H1 (cell line): ENCODE measurements at places on chromosomes 5 and 9. TPM values are rescaled to one million over a fixed set of nuclear protein-coding genes. Genes with fewer than 3 reads are reported as not detected.

BTNL3 gene
- polyA plus RNA-seq, result not detected in 2 replicates

SLC36A3 gene
- polyA plus RNA-seq, result not detected in 2 replicates

SLC6A19 gene
- polyA plus RNA-seq, result 0.02 and 0.03 TPM in 2 replicates

SLC30A5 gene
- 28.5 and 31.0 TPM in 2 replicates for polyA plus RNA-seq

SPATA31A6 gene
- polyA plus RNA-seq, result 0.11 and 0.20 TPM in 2 replicates

SARDH gene
- polyA plus RNA-seq, result 6.4 and 13.1 TPM in 2 replicates

ZDHHC11B gene
- 0.29 and 0.57 TPM in 2 replicates for polyA plus RNA-seq

SMIM15 gene
- 15.5 and 17.6 TPM in 2 replicates for polyA plus RNA-seq

FOXD4L5 gene
- polyA plus RNA-seq, result not detected in 2 replicates

DNA sequence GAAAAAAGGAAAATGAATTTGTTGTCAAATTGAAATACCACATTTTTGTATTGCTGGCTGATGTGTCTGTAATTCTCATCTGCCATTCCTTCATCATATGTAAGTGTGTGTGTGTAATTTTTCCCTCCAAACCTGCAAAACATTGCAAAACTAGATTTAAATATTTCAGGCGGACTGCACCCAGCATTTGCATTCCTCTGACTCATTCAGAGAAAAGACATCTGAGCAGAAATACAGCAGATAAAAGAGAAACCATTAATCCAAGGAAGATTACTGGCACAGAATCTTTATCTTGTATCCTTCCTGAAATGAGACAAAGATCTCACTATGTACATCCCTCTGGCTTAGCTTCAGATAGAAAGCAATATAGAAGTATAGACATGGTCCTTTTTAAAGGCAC, 275.3 kb downstream of the TMEM38B start:
- no peak overlapping the region for H3K4me3 ChIP-seq
- no peaks in the 10 kb centered on the region for H3K36me3 ChIP-seq
- peaks cover 10% of the 10 kb centered on the region; the same call in 1 of the 2 replicates for H3K27me3 ChIP-seq
- no peak for DNase-seq

DNA sequence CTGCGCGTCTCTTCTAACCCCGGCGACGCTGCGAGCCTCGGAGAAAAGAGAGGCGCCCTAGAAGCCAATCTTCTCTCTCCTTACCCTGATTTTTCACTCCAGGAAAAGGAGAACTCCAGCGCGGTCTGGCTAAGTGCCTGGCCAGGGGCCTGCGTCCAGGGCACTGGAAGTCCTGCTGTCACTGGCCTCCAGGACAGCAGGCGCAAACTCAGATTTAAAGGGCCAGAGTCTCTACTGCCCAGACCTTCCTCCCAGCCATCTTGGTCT, 553 bp upstream of the FOXB2 start:
- no peak overlapping the region for H3K27ac ChIP-seq
- H3K36me3 ChIP-seq, result no peaks in the 10 kb centered on the region
- DNase-seq, result no peak
- peak overlapping the region; percentile 65 for H3K4me3 ChIP-seq

DNA sequence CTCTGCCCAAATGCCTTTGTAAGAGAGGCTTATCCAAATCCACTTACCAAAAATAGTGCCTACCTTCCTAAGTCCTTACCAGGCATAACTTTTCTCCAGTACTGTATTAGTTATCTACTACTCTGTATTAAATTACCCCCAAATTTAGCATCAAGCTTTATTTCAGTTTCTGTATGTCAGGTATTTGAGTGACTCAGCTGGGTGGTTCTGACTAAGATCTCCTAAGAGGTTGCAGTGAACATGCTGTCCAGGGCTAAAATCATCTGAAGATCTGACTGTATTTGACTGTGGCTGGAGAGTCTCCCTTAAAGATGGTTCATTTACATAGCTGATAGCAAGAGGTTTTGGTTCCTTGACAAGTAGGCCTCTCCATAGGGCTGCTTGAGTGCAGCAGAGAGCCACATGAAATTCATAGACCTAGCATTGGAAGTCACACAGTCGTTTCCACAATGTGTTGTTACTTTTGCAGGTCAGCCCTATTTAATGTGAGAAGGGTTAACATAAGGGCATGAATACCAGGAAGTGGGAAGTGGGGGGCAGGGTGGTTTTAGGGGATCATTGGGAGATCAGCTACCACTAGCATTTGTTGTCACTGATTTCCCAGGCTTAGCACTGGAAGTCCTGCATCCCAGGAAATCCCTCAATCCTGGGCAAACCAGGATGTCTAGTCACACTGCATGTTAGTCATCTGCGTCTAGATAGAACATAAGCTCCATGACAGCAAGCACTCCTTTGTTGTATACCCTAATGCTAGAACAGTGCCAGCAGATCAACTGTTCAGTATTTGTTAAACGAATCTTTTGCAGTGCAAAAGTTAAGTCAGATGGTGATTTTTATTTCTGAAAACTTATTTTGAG, 2.0 kb upstream of the ZNF622 start:
- H3K36me3 ChIP-seq, result peaks cover 10% of the 10 kb centered on the region
- H3K4me1 ChIP-seq, result no peaks in the 10 kb centered on the region; the same call in 1 of the 2 replicates
- no peaks in the 10 kb centered on the region for H3K27me3 ChIP-seq
- H3K4me3 ChIP-seq, result no peak overlapping the region

GRCh38 chr5:30195036-30195435, 998.5 kb upstream of the CDH6 start:
- H3K4me1 ChIP-seq, result no peaks in the 10 kb centered on the region
- no peaks in the 10 kb centered on the region for H3K27me3 ChIP-seq
- no peaks in the 10 kb centered on the region for H3K36me3 ChIP-seq
- H3K4me3 ChIP-seq, result no peak overlapping the region
- H3K27ac ChIP-seq, result no peak overlapping the region
- no peak for DNase-seq

DNA sequence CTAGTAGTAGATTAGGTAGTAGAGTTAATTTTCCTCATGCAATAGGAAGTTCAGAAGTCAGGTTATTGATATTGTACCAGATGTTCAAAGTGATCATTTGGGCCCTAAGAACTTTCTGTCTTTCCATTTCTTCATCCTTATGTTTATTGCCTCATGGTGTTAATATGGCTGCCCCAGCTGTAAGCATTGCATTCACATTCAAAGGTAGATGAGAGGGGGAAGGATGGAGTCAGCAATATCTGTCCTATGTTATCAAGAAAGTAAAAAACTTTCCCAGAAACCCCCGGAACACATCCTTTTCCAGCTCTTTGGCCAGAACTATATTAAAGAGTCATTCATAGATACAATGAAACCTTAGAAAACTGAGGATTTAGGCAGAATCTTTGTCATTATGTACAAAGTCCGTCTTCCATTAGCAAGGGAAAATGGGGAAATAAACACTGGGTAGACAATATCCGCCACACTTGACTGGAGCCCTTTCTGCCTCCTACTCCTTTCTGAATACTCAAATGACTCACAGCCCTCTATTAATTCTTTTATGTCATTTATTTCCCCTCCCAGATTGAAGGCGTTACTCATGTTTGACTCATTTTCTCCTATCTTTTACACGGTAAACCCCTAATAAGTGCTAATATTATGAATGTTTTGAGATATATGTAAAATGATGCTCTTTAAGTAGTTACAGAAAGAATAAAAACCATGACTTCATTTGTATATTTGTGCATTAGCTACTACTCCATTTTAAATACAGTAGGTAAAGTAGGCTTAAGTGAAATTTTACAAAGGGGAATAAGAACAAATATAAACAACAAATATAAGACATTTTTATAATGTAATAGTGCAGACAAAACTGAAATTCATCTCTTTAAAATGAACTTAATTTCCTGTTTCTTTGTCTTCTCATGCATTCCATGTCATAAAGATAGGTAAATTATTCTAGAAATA, 127.6 kb downstream of the SLF1 start:
- H3K36me3 ChIP-seq, result no peaks in the 10 kb centered on the region
- H3K27me3 ChIP-seq, result no peaks in the 10 kb centered on the region
- H3K27ac ChIP-seq, result no peak overlapping the region
- no peaks in the 10 kb centered on the region for H3K4me1 ChIP-seq

GRCh38 chr9:107975426-107976010, 485.9 kb upstream of the KLF4 start:
- no peaks in the 10 kb centered on the region for H3K36me3 ChIP-seq
- H3K27me3 ChIP-seq, result no peaks in the 10 kb centered on the region
- no peak for DNase-seq
- H3K4me1 ChIP-seq, result no peaks in the 10 kb centered on the region
- H3K4me3 ChIP-seq, result no peak overlapping the region

DNA sequence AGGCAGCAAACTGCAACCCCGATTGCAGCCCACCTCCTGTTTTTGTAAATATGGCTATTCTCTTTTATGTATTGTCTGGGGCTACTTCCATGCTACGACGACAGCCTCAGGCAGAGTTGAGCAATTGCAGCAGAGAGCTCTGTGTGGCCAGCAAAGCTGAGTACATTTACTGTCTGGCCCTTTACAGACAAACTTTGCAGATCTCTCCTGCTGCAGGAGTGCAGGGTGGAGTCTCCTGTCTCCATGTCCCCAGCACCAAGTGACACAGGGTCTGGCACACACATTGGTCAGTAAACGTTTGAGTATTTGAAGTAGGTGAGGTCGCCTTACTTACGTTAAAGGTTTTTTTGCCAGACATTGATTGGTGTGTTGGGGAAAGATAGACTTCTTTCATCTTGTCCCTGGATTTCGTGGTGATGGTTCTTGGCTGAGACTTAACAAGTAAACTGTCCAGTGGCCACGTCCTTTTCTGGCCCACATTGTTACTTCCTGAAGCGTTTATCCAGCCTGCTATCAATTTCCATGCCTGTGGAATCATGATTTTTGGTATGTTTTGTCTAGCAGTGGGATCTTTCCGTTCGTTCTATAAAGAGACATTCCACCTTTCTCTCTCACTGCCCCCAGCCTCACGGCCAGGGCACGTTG, 27.2 kb downstream of the PRRC2B start:
- H3K27ac ChIP-seq, result peak overlapping the region; percentile 7; the same call in 1 of the 2 replicates
- peaks cover 50% of the 10 kb centered on the region for H3K4me1 ChIP-seq
- no peak for DNase-seq
- no peaks in the 10 kb centered on the region for H3K27me3 ChIP-seq
- no peak overlapping the region for H3K4me3 ChIP-seq
- no peaks in the 10 kb centered on the region for H3K36me3 ChIP-seq

- no peak overlapping the region for H3K4me3 ChIP-seq
- no peak for DNase-seq
- no peak overlapping the region for H3K27ac ChIP-seq
- no peaks in the 10 kb centered on the region for H3K36me3 ChIP-seq
Measured at GRCh38 chr5:78930721-78931120, 54.4 kb downstream of the ARSB start.

DNA sequence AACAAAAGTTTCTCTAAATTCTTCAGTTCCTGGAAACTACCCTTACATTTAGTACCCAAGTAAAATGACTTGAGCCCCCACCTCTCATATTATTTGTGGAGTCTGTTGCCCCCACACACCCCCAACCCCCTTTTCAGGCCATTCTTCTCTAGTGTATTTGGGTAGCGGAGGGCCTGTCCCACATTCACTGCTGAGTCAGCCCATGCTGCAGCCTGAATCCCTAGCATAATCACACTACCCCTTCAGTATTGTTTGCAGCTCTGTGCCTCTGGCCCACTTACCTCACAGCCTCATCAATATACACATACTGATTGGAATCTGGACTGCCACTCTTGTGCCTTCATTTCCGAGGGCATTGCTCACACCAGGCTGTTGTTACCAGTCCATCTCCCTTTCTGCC, 26.8 kb downstream of the RGS7BP start:
- H3K4me3 ChIP-seq, result no peak overlapping the region
- no peak for DNase-seq
- no peaks in the 10 kb centered on the region for H3K27me3 ChIP-seq
- H3K27ac ChIP-seq, result no peak overlapping the region
- peaks cover 3% of the 10 kb centered on the region; the same call in 1 of the 2 replicates for H3K4me1 ChIP-seq

DNA sequence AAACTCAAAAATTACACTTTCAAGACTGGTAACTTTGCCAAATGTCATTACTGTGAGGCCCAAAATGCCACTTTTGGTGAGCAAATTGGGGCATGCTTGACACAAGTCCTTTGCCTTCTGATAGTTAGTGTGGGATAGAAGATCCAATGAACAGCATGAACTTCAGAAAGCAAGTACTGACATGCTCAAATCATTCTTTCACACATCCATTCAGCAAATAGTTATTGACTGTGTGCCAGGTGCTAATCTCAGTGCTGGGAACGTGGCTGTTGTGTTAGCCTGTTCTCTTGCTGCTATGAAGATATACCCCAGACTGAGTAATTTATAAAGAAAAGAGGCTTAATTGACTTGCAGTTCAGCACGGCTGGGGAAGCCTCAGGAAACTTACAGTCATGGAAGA, 247.0 kb downstream of the CHSY3 start:
- H3K27me3 ChIP-seq, result no peaks in the 10 kb centered on the region
- H3K4me3 ChIP-seq, result no peak overlapping the region
- no peak for DNase-seq
- H3K4me1 ChIP-seq, result peaks cover under 1% of the 10 kb centered on the region; the same call in 1 of the 2 replicates

- H3K27me3 ChIP-seq, result no peaks in the 10 kb centered on the region
- H3K4me3 ChIP-seq, result no peak overlapping the region
- H3K4me1 ChIP-seq, result no peaks in the 10 kb centered on the region
- H3K27ac ChIP-seq, result no peak overlapping the region
Measured at GRCh38 chr5:2836133-2836532, 84.7 kb upstream of the IRX2 start.

- no peak overlapping the region for H3K4me3 ChIP-seq
Measured at GRCh38 chr9:131296906-131297500, 7.5 kb downstream of the PLPP7 start.

GRCh38 chr9:123389070-123389469, 33.1 kb downstream of the CRB2 start:
- peaks cover 8% of the 10 kb centered on the region for H3K4me1 ChIP-seq
- H3K36me3 ChIP-seq, result no peaks in the 10 kb centered on the region; the same call in 1 of the 2 replicates
- no peak overlapping the region for H3K4me3 ChIP-seq

- H3K36me3 ChIP-seq, result peaks cover 28% of the 10 kb centered on the region
- H3K27ac ChIP-seq, result no peak overlapping the region
- peaks cover 8% of the 10 kb centered on the region for H3K4me1 ChIP-seq
- no peak overlapping the region for H3K4me3 ChIP-seq
- no peak for DNase-seq
- no peaks in the 10 kb centered on the region for H3K27me3 ChIP-seq
Measured at GRCh38 chr9:123069010-123069481, 35.6 kb downstream of the GPR21 start.

- no peaks in the 10 kb centered on the region for H3K36me3 ChIP-seq
- H3K4me3 ChIP-seq, result no peak overlapping the region
- H3K4me1 ChIP-seq, result no peaks in the 10 kb centered on the region
Measured at GRCh38 chr5:39586185-39586584, 161.4 kb upstream of the DAB2 start.

DNA sequence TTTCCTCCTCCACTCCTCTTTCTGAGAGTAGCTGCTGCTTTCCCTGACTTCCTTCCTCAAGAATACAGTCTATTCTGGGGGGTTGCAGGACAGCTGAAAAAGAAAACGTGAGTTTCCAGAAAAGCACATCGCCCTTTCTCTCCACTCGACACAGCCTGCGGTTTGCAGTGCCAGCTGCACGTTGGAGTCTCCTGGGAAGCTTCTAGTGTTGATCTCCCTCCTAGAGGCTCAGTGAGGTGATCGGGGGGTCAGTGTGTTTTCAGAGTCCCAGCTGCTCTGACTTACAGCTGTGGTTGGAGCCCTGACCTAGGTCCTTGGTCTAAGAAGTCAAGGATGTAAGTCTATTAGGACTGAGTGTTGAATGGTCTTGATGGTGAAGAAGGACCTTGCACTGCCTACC, 25.0 kb upstream of the SUSD3 start:
- no peaks in the 10 kb centered on the region; the same call in 1 of the 2 replicates for H3K4me1 ChIP-seq
- H3K27me3 ChIP-seq, result no peaks in the 10 kb centered on the region
- H3K27ac ChIP-seq, result no peak overlapping the region; the same call in 1 of the 2 replicates
- no peak for DNase-seq

GRCh38 chr9:114348261-114348905, 18.7 kb downstream of the ORM2 start:
- H3K36me3 ChIP-seq, result peaks cover 82% of the 10 kb centered on the region
- H3K4me3 ChIP-seq, result no peak overlapping the region
- H3K27me3 ChIP-seq, result no peaks in the 10 kb centered on the region
- no peak overlapping the region for H3K27ac ChIP-seq
- peaks cover 9% of the 10 kb centered on the region; the same call in 1 of the 2 replicates for H3K4me1 ChIP-seq
